Sigmoid colon (tissue), 7 donors: ENCODE measurements at places on chromosomes 16 and 17. TPM values are rescaled to one million over a fixed set of nuclear protein-coding genes. Genes with fewer than 3 reads are reported as not detected.

DNA sequence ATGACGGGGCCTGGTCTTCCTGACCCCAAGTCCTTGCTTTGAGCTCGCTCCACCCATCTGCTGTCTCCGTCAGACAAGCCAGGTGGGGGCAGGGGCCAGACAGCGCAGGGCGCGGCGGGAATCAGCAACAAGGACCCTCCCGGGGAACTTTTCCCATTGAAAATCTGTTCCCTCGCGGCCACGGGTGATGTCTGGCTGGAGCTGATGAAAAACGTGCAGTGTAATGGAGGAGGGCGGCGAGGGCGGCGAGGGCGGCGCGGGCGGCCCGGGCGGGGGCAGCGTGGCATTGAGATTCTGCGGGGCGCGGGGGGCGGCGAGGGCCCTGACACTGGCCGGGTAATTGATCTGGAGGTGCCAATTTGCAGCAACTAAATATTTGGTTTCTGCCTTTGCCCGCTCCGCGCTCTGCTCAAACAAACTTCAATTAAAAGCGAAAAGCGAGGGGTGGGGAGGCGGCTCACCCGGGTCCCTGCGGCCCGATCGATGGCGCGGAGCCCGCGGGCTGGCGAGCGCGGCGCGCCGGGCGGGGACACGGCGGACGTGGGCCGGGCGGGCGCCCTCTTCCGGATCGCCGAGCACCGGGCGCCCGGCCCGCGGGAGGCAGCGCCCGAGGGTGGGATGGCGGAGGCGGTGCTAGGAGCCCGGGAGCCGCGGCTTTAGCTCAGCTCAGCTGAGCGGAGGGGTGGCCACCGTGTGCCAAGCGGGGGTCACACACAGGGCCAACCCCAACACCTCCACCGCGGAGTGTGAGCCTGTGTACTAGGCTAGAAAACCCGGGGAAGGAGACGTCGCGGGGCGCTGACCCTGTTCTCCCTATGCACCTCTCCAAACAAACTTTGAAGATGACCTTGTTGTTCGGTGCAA is 32.4 kb downstream of the DCAKD start:
- peak; percentile 73 for DNase-seq

- no peak for DNase-seq
Measured at GRCh38 chr16:49348408-49349176, 25.0 kb upstream of the C16orf78 start.

DNA sequence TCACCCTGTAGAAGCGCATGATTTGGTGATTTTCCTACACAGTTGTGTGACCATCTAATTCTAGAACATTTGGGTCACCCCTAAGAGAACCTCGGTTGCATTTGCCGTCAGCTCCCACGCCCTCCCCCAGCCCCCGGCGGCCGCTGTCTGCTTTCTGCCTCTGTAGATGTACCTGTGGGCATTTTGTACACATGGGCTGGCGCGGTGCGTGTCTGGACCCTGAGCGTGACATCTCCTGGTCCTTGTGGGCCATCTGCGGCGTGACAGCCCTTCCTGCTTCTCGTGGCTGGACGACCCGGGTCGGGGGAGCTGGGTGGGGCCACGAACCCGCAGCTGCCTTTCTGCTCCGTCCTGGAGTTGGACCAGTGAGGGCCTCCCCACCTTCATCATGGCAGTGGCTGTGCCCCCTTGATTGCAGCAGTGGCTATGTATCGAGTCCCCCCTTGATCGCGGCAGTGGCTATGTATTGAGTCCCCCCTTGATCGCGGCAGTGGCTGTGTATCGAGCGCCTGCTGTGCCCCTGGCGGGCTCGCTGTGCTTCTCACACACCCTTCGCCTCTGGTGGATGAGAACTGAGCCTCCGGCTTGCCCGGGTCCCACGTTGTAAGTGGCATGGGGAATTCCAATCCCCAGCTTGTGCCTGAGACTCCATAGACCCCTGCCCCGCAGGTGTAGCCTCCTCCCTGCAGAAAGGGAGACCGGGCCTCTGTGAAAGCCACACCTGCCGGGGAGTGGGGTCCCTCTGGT is 24.1 kb downstream of the GSE1 start:
- DNase-seq = no peak

DNA sequence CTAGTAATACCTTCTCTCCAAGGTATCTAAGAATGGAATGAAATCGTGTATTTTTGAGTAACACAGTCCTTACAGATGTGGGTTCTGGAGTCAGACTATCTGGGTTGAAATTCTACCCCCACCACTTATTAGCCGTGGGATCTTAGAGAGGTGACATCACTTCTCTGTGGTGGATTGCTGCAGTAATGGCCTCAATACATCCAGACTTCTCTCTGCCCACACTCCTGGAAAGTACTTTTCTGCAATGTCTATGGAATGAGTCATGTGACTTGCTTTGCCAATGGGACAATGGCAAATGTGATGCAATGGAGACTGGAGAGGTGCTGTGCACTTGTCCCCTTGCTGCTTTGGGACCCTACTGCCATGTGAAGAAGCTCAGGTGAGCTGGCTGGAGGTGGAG is 418.2 kb downstream of the HAPSTR1 start:
- DNase-seq = no peak

DNA sequence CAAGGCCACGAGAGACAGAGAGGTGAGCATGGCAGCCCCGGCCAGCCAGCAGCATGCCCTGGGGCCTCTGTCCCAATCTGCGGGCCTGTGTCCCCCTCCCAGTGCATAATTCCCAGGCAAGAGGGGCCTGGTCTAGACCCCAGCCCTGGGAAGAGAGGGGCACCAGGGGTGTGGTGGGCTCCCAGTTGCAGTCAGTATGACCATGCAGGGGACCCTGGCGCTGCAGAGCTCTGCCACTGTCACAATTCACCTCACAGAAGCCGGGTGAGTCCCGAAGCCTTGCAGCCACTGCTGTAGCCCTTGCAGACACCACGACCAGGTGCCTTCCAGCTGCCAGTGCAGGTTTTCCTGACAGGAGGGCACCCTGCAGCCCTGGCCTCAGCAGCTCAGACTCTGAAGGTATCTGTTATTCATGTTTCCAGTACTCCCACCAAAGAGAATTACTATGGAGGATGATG is 25.8 kb upstream of the KSR1 start:
- DNase-seq = no peak

DNA sequence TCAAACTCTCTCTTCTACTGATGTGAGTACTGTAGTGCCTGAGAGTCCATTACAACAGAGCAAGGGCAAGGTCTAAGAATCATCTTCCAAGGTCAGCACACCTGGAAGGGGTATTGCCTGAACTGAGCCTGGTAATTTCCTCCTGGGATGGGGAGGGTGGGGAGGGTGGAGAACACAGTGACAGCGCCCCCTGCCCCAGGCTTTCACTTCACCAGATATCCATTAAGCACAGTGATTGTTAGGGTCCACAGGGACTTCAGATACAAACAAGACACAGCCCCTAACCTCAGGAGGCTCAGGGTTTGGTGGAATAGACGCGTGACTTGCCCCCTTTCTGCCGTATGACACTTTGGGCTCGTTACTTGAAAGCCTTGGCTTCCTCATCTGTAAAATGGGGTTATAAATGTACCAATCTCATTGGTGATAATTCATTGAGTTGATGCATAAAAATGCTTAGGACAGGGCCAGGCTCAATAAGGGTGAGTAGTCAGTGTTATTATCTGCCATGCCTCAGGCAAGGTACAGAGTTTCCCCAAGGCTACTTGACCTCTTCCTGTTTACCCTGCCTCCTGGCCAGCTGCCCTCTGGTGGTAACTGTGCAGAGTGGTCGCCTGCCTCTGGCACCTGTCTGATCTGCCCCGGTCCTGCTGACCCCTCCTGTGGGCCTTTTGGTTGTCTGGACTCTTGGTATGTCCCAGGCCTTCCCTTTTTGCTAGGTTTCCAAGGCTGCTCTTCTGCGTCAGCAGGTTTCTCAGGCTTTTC is 13.1 kb upstream of the BRD7 start:
- DNase-seq = no peak

The SLC6A2 gene
- total RNA-seq = not detected

The DNAH3 gene
- total RNA-seq = not detected

The EME1 gene
- not detected for total RNA-seq
